Nucleus accumbens (tissue), 56 donors: ENCODE measurements at places on chromosomes 2 and 18.

- no peak for DNase-seq
Observed at GRCh38 chr18:24228667-24229041, 89.8 kb downstream of the CABYR start.

GRCh38 chr18:49025426-49025766, 74.6 kb upstream of the SMAD7 start:
- DNase-seq, result no peak

- DNase-seq, result no peak
Observed at GRCh38 chr2:85978883-85979780, 90.3 kb upstream of the ST3GAL5 start.

GRCh38 chr18:37458697-37459096, 106.9 kb downstream of the CELF4 start:
- DNase-seq, result no peak

- DNase-seq, result no peak
Observed at GRCh38 chr2:218995972-218996711, 2.9 kb upstream of the CRYBA2 start.

GRCh38 chr2:118442996-118443553, 354.8 kb downstream of the INSIG2 start:
- DNase-seq, result no peak

GRCh38 chr2:240214790-240215675, 74.6 kb upstream of the OTOS start:
- DNase-seq, result no peak

- no peak for DNase-seq
Observed at GRCh38 chr2:225820826-225821225, 421.3 kb downstream of the NYAP2 start.

DNA sequence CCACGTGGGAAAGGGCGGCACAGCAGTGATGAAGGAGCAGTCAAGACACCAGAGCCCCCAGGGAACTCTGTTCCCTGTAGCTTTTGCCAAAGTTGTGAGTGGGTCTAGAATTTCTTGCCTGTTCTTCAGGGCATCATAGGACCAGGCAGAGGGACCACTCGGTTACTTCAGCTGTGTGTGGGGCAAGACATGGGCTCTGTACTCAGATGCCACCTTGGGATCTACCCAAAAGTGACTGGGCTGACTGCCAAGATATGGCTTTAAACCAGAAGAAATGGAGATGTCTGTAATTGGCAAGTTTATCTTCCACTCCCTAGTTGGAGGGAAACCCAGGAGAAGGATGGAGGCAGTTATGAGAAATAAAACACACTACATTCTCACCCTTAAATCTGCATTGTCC, 29.6 kb downstream of the KCNF1 start:
- DNase-seq, result no peak

GRCh38 chr2:75170889-75171288, 28.4 kb downstream of the TACR1 start:
- DNase-seq, result no peak

DNA sequence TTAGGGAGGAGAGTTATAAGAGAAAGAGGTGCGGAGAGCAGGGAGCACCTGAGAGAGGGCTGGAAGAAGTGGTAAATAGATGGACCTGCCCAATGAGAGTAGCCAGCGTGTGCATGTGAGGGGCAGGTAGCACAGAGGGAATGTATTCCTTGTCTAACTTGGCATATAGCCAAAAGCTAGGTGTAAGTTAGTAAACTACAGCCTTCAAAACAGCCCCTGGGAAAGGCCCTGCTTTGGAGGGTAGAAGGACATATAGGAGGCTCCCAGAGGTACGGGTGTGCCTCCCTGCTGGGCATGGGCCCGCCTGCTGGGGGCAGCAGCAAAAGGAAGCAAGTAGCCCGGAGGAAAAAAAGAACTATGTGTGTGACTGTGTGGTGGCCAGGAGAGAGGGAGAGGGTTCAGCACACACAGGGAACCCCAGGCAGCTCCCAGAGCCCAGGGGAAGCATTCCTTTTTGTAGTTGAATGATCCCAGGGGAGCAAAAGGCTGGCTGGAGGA, 48.0 kb downstream of the TCF7L1 start:
- no peak for DNase-seq

GRCh38 chr18:8106603-8107002, 502.6 kb upstream of the RAB12 start:
- DNase-seq, result no peak

- no peak for DNase-seq
Observed at GRCh38 chr18:32420084-32420750, 50.5 kb downstream of the GAREM1 start.

DNA sequence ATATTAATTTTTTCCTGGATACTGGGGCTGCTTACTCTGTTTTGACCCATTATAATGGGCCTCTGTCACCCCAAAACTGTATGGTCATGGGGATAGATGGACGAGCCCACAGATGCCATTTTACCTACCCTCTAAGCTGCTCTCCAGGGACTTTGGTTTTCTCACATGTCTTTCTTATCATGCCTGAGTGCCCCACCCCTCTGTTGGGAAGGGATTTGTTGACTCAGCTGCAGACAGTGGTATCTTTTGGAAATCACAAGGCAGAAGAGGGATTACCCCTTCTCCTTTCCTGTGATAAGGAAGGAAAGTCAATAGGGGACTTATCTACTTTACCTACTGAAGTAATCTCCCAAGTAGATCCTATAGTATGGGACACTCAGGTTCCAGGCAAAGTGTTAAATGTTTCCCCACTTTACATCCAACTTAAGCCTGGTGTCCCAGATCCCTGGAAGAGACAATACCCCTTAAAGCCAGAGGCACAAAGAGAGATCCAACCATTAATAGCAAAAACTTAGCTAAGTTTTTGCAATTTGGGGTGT, 182.7 kb downstream of the RNF152 start:
- DNase-seq, result no peak

- DNase-seq, result no peak
Observed at GRCh38 chr2:84187258-84187657, 271.8 kb downstream of the SUCLG1 start.

- no peak for DNase-seq
Observed at GRCh38 chr2:154264024-154264423, 392.3 kb downstream of the GALNT13 start.

DNA sequence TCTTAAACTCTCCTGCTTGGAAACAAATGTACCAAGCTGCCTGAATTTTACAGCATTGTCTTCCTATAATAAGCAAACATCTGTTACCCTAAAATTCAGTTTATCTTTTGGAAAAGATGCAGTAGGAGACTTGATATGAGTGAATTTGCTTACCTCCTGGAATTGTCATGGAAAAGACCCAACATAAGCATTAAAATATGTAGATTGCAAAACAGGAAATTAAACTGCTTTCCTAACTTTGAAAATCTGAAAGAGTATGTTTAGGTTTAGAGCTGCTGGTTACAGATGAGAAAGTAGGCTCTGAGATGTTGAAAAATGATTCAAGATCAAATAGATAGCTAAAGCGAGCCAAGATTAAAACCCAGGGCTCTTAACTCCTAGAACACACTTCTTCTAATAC, 316.5 kb downstream of the SOX11 start:
- no peak for DNase-seq

GRCh38 chr2:22934747-22935146, 450.2 kb upstream of the KLHL29 start:
- DNase-seq, result no peak

GRCh38 chr2:14199040-14199439, 433.5 kb upstream of the LRATD1 start:
- DNase-seq, result no peak

DNA sequence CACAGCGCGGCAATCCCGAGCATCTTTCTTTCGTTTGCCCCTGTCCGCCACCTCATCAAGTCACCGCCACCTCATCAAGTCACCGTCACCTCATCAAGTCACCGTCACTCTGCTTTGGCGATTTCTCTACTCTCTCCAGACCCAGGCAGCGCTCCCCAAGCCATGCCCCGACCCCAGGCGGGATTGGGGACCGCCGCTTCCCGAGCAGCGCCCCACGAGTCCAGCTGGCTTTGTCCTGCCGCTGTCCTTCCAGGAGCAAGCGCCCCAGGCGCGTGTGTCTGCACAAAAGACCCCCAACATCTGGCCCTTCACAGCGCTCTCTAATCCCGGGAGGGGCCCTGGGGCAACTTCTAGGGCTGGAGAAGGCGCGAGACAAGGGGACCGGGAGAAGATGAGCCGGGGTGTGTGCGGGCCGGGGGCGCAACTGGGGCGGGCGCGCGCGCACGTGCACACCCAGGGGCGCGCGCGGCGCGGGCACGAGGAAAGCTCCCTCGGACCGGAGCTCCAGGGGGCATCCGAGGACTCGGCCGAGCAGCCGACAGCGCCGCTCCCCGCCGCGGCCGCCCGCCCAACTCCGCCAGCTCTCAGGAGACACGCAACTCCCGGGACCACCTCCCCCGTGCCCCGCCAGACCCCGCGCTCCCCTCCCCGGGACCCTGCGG, 633 bp upstream of the RNF152 start:
- peak; percentile 33 for DNase-seq

DNA sequence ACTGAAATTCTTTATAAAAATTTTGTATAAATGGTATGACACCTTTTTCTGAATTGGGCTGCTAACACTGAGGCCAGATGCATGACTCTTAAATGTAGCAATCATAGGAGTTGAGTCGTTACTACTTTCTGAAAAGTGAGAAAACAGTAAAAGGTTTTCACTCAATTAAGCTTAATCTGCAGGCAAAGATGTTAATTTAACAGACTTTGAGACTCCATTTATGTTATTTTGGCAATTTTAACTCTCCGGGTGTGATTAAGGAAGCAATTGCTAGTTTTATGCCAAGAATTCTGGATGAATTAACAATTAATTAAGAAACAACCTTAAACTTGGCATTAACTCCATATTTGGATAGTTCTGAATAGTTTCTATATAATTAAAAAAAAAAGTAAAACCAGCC, 104.3 kb downstream of the AGPS start:
- no peak for DNase-seq

DNA sequence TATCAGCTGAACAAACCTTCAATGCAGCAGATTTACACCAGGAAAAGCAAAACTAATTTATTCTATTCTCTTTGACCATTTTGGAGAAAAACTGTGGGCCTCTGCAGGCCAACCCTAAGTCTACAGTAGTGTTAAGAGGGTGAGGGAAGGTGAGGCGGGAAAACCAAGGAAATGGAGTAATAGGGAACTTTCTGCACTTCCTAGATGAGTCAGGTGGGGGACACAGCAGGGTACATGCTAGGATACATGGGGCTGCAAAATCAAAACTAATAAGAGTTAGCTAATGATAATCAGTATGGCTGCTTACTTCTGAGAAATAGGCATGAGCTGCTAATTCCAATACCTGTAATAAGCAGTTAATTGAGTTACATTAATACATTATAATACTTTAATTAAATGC, 66.0 kb upstream of the PGAP1 start:
- DNase-seq, result no peak

- DNase-seq, result no peak
Observed at GRCh38 chr2:240121190-240121589, 14.9 kb downstream of the COPS9 start.

DNA sequence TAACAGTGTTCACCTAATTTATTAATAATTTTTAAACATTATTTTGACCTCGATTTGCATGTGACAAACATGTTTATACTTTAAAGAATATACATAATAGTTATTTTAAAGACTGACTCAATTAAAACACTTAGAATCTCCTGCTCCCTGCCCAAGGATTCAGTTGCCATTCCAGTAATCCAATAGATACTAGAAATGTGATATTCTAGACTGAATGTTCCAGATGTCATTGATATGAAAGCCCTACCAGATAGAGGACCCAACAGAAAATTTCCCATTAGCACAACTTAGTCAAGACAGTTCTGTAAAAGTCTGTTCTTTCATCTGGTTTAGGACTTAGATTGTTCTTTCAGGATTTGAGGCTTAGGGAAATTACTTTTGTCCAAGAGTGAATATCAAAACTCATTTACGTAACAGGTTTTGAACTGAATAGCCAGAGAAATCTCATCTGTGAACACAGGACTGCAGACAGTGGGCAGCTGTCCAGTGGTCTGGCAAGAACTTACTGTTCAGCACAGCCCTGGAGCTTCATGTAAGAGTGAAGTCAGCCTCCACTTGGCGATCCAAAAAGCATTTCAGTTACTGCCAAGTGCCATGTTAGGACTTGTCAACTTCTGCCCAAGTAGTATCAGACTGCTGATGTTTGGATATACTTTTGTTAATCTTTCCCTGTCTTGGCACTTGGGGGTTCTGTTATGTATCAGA, 77.5 kb downstream of the OSBPL6 start:
- no peak for DNase-seq

- DNase-seq, result no peak
Observed at GRCh38 chr2:36951027-36951518, 15.3 kb downstream of the STRN start.

GRCh38 chr2:207155516-207156444, 10.0 kb downstream of the KLF7 start:
- DNase-seq, result no peak

- no peak for DNase-seq
Observed at GRCh38 chr2:170530803-170531564, 184.2 kb upstream of the SP5 start.

GRCh38 chr18:77205769-77206168, 43.9 kb upstream of the GALR1 start:
- DNase-seq, result no peak

DNA sequence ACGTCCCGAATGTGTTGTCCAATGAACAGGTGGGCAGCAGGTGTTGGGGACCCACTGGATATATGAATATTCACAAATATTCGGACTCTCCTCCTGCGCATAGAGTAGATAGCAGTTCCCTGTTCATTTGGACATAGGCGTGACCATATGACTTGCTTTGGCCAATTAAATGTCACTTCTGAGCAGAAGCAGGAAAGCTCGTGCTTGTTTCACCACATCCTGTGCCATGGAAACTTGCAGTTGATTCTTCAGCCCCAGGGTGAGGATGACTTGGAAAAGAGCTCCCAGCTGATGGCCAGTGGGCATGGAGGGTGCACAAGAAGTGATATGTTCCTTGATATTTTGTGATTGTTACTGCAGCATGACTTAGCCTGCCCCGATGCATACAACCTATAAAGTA, 52.6 kb downstream of the PTPRM start:
- DNase-seq, result no peak

DNA sequence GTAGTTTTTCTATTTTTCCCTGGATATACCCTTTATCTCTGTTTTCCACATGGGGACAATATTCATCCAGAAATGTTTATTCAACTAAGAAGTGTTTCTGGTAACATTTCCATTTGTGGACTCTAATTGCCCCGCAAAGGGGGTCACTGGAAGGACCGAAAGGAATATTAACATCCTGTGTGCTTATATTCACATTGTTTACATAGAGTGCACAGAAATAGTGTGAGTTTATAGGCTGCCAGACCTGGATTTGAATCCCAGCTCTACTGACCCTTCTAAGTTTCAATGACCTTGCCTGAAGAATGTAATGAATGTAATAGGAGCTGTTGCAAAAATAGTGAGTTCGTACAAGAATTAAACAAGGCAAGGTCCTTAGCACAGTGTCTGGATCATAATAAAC, 152.9 kb upstream of the NCKAP5 start:
- DNase-seq, result no peak

DNA sequence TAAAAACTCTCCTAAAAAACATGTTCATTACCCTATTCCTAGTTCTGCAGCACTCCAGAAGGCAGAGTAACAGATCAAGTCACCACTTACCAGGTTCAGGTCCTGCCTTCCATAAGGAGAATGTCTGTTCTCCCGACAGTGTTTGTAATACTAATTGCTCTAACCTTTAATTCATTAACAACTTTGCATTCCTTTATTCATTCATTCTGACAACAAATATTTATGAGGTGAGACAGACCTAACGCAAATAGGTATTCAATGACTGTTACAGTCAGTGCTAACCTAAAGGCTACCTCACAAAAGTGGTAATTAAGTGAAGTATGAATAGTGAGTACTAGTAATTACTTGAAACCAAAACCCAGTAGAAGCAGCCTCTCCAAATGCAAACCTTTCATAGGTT, 224.0 kb downstream of the AFF3 start:
- no peak for DNase-seq

- DNase-seq, result no peak
Observed at GRCh38 chr18:3293196-3293951, 31.4 kb downstream of the MYL12B start.
